ENCODE measurements at places on chromosomes 12 and 14.

GRCh38 chr12:102512523-102512922, 32.2 kb upstream of the IGF1 start:
- no peak for DNase-seq

DNA sequence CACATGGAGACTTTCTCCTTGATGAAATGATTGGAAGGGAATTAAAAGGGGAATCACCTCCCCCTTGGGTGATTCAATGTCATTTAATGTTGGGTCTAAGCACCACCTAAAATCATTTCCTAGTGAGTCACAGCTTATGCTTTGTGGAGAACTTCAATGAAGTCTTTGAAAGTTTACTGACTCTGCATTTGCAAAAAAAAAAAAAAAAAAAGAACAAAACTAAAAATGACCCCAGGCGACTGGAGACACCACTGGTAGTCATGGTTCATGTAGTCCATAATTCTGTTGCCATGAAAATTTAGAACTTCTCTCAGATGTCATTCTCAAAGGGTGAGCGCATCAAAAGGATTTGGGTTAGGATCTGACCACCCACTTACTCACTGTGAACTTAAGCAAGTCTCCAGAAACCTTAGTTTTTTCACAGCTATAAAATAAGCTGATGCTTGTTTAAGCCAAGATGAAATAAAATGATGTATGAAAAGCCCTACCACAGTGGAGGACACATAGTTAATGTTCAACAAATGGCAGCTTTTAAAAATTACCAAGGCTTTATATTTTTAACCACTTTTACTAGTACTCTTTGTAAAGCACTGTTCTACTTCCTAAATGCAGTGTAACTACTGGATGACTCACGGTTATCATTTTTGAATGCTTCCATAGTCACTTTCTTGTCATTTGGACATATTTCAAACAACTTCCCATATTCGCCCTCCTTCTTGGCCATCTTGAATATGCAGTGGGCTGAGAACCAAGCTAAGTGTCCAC, 18.1 kb upstream of the KSR2 start:
- DNase-seq, result no peak

DNA sequence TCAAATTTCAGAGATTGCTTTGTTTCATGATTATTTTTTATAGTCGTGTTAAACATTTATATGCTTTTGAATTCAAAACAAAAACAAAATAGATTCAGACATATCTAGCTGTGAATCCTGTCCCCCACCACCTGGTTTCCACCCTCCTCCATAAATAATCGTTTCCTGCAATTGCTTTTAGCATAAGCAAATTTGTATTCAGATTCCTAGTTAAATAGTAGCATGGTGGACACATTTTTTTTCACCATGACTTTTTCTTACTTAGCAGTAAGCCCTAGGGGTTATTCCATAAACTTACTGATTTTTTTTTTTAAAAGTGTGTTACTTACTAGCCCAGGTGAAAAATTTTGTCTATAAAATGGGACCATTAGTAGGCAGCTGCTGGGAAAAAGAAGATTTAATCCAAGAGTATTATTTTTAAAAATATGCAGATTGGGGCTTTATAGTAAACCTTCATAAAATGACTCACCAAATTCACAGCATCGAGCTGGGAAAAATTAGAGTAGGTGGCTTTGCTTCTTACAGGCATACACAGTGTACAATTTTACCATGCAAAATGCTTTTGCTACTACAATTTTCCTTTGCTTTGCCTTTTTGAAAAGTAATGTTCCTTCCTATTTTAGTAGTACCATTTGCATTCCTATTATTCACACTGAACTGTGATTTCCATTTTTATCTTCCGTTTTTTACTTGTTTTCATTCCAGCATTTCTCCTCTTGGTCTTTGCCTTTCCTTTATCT, 117.8 kb downstream of the BTG1 start:
- no peak for DNase-seq

DNA sequence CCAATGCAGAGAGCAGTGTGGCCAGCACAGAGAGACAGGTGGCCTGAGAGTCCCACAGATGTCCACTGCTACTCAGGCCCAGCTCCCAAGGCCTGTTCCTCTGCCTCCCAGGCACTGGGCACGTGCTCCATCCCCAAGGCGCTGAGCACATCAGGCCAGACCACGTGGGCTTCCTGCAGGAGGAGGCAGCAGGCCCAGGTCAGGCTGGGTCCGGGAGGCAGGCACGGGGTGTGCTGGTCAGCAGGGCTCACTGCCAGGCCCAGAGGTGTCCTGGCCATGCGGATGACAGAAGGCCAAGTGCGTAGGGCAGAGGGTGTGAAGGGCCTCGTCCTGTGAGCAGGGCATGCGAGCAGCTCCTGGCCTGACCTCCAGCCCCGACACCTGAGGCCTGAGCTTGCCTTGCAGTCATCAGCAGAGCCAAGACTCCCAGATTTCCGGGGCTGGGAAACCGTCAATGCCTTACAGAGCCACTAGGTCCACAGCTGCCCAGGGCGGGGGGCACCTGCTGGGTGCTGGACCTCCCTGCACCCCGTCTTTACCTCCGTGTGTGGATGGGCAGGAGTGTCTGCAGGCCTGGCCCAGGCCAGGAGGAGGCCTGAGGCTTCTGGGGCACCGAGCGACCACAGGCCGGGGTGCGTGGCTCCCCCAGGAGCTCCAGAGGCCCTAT, 14.9 kb downstream of the TRMT61A start:
- DNase-seq, result no peak

- no peak for DNase-seq
These were observed 2.1 kb upstream of the HOXC8 start for GRCh38 chr12:54006559-54007220.

GRCh38 chr12:50249464-50250182, 33.7 kb downstream of the LIMA1 start:
- no peak for DNase-seq

DNA sequence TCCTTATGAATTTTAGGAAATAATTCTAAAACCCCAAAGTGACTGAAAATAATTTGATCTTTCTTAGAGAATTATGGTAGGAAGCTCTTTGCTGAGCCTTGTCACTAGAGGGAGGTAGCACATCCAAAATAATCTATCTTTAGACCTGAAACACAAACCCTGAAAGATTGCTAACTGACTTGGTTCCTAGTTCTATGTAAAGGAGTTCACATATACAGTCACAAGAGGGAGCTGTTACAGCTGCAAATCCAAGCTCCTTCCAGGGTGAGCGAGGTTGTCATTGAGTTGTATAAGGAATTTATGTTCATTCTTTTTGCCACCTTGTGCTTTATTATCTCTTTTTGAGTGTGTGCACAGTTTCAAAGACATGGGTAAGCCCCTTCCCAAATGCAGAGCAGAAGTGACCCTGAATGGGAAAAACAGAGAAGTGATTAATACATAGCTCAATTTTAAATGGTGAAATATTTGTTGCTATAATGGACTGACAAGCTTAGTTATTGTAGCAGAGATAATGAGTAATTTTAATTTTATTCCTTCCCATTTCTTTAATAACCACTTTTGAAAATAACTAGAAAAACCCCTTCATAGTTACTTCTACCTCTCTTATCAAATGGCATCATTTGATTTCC, 387.9 kb downstream of the DAD1 start:
- DNase-seq, result no peak

- DNase-seq, result no peak
These were observed 4.4 kb downstream of the RNF10 start for GRCh38 chr12:120538281-120539156.

DNA sequence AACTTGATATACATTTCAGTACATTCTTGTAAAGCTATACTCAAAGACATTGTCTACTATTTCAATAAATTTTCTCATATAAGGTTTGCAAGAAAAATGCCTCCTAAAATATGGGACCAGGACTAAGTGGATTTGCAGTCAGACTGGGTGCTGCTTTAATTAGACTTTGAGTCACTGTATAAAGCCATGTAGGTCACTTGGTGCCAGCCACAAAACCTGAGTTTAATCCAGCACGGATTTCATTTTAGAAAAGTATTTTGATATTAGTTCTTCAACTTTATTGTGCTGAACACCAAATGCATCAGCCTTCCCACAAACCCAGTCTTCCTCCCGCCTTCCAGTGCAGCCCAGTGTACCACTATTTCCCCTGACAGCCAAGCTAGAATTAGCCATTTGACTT, 9.9 kb upstream of the NID2 start:
- no peak for DNase-seq

DNA sequence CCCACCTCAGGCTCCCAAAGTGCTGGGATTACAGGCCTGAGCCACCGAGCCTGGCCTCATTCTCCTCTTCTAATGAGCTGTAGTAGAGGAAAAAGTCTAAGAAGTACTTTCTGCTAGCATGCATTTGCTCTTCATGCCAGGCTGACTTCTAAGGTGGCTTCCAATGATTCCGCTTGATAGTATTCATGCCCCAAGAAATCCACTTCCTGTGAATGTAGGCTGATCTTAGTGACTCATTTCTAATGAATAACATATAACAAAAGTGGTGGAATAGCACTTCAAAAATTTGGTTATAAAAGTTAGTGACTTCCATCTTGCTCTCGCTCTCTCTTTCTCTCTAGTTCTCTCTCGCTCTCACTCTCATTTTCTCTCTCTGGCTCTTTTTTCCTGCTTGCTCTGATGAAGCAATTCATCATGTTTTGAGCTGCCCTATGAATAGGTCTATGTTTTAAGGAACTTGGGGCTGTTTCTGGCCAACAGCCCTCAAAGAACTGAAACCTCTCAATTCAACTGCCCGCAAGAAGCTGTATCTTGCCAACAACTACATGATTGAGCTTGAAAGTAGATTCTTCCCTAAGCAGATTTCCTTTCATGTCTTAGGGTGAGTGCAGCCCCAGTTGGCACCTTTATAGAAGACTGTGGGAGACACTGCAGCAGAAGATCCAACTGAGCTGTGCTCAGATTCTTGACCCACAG, 282.9 kb downstream of the RMST start:
- DNase-seq, result no peak

DNA sequence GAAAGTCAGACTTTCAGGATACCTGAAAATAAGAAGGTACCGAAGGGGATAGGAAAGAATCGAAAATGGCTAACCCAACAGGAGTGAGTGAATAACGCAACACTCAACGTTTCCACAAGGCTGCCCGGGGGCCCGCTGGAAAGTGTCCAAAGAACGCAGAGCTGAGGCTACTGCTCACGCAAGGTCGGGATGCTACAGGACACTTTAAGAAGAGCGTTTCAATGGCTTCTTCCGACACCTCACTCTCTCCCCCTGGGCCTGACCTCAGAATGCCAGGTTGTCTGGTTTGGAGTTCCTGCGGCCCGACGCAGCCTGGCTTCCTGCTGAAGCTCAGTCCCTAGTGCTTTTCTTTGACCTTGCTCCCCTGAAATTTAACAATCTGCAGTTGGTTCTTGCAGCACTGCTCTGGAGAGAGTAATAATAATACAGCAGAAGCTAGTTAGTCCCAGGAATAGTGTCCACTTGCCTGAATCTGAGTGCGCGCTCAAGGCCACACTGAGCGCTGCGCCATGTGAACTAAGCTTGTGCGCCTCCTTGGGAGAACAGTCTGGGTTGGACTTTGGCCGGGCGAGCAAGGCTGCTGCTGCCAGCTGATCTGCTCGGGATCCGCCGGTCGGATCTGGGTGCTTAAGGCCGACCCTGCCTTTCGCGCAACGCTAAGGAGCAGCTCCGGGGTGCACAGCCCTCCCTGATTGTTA, 2.0 kb upstream of the ALX1 start:
- DNase-seq, result no peak

DNA sequence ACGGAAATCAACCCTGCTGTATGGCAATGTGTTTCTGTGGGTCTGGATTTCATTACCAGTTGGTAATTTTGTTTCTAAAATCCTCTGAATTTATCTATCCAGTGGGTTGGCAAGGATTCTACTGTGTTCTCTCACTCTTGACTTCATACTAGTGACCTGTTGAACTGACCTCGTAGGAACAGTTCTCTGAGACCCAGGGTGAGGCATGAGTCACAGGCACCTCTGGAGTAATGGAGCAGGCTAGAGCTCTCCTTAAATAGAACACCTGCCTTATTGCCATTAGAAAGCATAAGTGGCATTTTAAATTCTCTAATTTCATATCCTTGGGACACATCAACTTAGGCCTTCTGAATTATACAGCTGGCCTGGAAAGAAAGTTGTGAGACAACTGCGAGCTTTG, 258.3 kb upstream of the NAV3 start:
- no peak for DNase-seq

- DNase-seq, result no peak
These were observed 3.9 kb upstream of the ENDOU start for GRCh38 chr12:47729233-47729632.

DNA sequence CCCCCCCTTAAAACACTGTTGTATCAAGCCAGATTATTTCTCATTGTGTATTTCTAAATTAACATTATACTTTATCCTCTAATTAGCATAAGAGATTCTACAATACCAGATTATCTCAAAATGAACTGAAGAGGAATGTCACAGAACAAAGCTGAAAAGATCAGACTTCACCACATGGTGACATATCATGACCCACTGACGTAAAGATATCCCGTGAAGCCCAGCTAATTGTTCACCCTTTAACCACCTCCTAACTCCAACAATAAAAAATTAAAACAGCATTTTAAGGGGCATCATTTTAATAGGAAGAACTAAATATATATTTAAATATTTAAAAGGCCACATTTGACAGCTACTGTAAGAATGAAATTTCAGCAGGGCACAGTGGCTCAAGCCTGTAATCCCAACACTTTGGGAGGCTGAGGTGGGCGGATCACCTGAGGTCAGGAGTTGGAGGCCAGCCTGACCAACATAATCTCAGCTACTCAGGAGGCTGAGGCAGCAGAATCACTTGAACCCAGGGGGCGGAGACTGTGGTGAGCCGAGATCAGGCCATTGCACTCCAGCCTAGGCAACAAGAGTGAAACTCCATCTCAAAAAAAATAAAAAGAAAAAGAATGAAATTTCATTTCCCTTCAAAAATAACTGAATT, 29.0 kb downstream of the CDK17 start:
- no peak for DNase-seq

GRCh38 chr12:32549675-32550079, 129.4 kb upstream of the DNM1L start:
- DNase-seq, result no peak

DNA sequence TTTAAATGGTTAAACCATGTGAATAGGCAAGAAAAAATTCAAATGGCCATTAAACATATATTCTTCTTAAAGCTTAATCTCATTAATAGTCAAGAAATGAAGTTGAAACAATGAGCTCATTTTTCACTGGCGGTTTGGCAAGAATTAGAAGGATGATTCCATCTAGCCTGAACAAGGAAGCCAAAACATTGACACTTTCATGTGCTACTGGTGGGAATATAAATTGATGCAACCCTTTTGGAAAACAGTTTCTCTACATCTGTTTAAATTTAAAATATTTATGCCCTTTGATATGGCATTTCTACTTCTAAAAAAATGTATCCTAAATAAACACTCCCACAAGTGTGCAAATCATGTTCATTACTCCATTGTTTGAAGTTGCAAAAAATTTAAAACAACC, 174.7 kb upstream of the HIF1A start:
- no peak for DNase-seq

All from activated effector memory CD4-positive, alpha-beta T cell treated with anti-CD3 and anti-CD28 coated beads, Interleukin-2, amount 50 U/mL, for 16 hours (primary cell).